Fibroblast of the conjunctiva (primary cell): ENCODE measurements at places on chromosomes 2 and 18.
A peak's percentile ranks its signal among the peaks of the same experiment; 100 is the strongest.

- no peak for DNase-seq
Measured at GRCh38 chr2:46942143-46942526, 26.5 kb upstream of the MCFD2 start.

GRCh38 chr2:15169326-15170069, 391.6 kb downstream of the NBAS start:
- DNase-seq, result peak; percentile 86

DNA sequence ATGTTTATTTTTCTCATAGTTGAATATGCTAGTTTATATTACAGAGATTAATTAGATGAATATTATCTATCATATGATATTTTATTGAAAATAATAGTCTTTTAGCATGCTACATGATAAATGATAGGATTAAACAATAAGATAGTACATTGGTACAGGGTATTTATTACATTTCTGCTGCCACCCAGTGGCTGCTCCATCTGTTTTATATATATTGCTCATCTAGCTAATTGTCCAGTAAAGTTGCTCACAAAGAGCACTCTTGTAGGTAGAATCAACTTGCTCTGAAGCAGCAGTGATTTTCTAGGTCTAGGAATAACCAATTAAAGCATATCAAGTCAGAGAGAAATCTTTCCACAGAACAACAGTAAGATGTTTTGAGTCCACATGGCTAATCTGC, 183.3 kb downstream of the ASXL3 start:
- no peak for DNase-seq

DNA sequence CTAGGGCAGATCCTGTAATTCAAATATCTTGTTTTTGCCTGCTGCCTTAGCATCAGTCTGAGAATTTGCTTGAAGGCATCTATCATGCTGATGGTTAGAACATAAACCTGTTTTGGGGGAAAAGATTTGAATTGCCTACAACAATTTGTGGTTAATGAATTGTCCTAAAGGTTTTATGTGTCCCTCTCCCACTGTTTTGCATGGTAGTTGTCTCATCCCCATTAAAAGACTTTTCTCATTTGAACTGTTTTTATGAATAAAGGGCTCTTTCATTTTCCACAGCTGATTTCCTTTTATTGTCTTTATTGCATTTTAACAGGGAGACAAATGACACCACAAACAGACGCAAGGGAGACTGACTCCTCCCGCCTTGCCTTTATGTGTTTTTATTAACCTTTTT, 275.6 kb downstream of the PIK3C3 start:
- DNase-seq, result no peak

DNA sequence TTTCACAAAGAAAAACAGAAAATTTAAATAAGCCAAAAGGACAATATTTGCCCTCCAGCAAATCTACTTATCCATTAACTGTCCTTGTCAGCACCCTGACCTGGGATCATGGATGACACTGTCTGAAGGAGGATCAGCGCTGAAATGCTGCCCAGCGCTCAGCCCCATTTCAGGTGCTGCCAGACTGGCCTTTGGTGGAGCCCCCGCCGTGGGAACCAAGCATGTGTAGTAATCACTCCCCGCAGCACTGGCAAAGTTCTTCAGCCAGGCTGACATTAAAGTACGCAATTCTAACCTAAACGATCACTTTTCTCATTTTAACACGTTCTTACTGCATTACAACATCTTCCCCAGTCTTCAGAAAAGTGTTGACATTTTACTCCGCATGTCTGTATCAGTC, 108.6 kb upstream of the GPC1 start:
- no peak for DNase-seq

GRCh38 chr2:151713291-151713903, 20.9 kb downstream of the NEB start:
- DNase-seq, result no peak

- no peak for DNase-seq
Measured at GRCh38 chr2:230216489-230216888, 3.3 kb downstream of the SP110 start.

- DNase-seq, result no peak
Measured at GRCh38 chr2:45891719-45892424, 240.4 kb downstream of the PRKCE start.

- DNase-seq, result no peak
Measured at GRCh38 chr18:48674758-48675351, 136.0 kb downstream of the CTIF start.

DNA sequence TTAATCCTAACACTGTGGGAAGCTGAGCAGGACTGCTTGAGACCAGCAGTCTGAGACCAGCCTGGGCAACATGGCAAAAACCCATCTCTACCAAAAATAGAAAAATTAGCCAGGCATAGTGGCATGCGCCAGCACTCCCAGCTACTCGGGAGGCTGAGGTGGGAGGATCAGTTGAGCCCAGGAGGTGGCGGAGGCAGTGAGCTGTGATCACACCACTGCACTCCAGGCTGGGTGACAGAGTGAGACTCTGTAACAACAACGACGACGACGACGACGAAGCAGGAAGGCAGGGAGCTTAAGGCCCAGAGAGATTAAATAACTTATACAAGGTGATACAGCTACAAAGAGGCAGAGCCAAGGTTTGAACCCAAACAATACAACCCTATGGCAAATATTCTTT, 37.3 kb downstream of the CFAP36 start:
- no peak for DNase-seq

GRCh38 chr2:240435948-240436682, 652 bp downstream of the GPC1 start:
- no peak for DNase-seq

DNA sequence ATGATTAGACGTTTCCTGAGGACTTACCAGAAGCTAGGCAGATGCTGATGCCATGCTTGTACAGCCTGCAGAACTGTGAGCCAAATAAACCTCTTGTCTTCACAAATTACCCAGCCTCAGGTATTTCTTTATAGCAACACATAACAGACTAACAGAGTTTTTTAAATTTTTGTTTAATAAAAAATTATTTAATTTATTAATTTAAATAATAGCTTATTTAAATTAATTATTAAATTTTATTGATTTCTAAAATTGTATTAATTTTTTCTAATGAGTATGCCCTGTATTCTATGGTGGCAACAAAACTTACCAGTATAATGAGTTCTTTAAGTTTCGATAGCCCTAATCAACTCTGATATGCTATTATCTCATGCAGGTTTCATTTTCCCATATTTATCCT, 259.8 kb downstream of the IKZF2 start:
- DNase-seq, result no peak

- no peak for DNase-seq
Measured at GRCh38 chr2:48414980-48415835, 114.7 kb upstream of the STON1 start.

- DNase-seq, result peak; percentile 1
Measured at GRCh38 chr2:153871231-153872221, at the start of gene GALNT13. Gene GALNT13 (plus strand): TSS chr2:153871922.

DNA sequence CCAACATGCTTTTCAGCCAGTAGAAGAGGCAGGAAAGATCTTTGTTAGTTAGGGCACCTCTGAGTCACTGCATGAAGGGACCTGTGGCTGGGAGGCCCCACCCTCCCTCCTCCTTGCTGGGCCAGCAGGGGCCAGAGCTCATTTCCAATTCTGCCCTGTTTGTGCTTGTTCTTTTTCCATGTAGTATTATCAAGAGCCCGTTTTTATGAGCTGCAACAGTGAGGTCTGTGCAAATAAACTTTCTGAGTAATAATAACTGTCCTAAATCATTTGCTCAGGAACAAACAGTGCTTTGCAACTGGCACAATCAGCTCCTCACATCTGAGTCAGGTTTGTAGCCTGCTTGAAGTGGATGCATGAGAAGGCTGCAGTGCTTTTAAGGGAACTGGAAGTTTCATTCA, 128.0 kb downstream of the ARL4C start:
- no peak for DNase-seq

DNA sequence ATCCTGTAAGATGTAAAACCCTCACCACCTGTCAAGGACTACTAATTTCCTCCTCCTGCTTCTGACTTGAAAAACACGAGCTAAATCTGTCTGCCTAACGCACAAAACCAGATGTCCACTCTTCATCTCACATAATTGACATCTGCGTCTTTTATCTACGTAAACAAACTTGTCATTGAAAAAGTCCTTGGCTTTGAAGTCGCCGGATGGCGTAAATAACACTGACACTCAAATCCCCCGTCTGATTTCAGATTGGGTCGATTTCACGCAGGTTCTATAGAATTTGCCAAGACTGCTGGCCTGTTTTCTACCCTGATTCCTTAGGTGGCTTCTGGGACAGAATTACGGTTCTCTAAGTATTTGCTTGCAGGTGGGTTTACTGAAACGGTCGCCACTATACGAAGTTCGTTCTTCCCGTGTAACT, 539 bp upstream of the MOB4 start:
- DNase-seq, result no peak

DNA sequence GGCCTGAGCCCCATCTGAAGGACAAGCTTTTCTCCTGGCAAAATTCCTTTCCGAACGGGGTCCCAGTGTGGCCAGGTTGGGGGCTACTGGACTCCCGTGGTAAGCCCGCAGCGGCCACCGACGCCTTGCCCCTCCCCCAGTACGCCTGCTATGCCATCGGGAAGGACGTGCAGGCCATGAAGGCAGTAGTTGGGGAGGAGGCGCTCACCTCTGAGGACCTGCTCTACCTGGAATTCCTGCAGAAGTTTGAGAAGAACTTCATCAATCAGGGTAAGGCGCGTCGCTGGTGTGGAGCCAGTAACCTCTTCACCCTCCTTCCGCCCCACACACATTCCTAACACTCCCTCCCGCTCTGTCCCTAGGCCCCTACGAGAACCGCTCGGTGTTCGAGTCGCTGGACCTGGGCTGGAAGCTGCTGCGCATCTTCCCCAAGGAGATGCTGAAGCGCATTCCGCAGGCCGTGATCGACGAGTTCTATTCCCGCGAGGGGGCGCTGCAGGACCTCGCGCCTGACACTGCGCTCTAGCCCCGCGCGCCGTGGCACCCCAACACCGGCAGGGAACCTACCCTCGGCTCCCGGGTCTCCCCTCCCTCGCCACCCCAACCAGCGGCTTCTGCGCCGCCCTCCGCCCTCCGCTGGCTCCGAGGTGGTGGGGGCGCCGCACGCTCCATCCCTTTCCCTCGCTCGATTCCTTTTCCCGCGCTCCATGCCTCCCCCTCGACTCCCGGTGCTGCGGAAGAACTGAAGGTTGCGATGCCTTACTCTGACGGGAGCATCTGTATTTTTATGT, 13.6 kb upstream of the ANKRD53 start:
- no peak for DNase-seq

- DNase-seq, result peak; percentile 71
Measured at GRCh38 chr2:177753682-177754491, 318.7 kb downstream of the PDE11A start.

DNA sequence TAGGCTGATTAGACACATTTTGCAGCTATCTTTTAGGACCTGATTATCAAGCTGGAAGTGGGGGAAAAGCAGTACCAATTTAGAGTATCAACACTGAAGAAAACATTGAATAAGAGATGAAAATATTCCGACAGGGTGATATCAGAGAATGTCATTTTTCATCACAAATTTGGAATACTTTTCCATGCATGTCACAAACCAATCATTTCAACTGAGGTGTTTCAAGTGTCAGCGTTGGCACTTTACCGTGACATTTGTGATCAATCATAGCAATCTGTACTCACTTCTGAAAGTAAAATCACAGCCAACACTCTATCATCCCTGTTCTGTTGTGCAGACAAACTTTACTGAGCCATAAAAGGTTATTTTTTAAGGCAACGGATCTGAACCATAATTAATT, 75.4 kb downstream of the PDE1A start:
- DNase-seq, result no peak

DNA sequence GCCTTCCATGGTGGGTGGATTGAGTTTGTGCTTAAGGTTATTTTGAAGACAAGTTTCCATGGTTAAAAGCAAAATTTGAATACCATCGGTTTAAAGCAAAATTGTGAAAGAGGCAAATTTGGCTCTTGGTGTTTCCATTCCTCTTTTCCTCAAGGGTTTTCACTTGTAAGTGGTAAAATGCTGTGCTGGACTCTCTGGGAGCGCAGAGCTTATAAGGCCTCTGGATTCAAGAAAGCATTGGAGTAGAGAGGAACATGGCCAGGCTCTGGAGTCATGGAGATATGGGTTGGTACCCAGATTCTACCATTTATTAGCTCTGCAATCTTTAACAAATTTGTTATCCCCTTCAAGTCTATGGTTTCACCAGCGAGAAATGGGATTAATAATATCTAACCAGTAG, 17.5 kb downstream of the KCNE4 start:
- no peak for DNase-seq

GRCh38 chr2:74815941-74816340, 18.0 kb upstream of the HK2 start:
- DNase-seq, result no peak

- no peak for DNase-seq
Measured at GRCh38 chr2:24375349-24376087, 15.2 kb upstream of the ITSN2 start.

DNA sequence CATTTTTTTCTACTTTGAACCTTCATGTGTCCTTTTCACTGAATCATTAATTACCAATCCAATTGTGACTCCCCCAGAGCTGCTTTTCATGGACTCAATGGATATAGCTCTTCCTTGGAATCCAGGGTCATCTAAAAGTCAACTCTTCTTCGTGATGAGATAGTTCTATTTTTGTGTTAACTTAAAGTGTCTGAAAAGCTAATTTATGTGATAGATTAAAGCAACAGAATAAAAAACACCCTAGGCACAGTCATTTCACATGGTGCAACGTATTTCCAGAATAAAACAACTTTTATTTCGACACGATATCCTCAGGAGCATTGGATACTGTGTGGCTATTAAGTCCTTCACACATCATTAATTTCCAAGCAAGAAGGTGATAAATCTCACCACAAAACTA, 250.6 kb upstream of the SPHKAP start:
- no peak for DNase-seq

GRCh38 chr2:208192611-208193236, 2.9 kb upstream of the C2orf80 start:
- no peak for DNase-seq

GRCh38 chr2:197266477-197266876, 44.1 kb downstream of the ANKRD44 start:
- no peak for DNase-seq

GRCh38 chr2:129192841-129193253, 786.6 kb upstream of the RAB6C start:
- DNase-seq, result no peak

DNA sequence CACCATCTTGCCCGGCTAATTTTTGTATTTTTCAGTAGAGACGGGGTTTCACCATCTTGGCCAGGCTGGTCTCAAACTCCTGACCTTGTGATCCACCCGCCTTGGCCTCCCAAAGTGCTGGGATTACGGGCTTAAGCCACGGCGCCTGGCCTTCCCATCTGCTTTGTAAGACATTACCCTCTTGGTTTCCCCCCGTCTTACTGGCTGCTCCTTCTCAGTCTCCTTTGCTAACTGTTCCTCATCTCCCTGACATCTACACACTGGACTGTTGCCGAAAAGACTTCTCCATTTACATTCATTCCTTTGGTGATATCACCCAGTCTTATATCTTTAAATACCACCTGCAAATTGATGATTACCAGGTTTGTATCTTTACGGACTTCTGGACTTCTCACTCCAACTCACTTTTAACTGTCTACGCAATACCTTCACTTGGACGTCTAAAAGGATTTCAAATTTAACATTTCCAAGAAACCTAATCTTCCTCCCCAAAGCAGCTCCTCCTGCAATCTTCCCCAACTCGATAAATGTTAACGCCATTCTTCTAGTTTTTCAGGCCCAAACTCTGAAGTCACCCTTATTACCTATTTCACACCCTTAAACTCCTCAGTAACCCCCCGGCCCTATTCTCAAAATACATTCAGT, 37.9 kb downstream of the YES1 start:
- DNase-seq, result no peak
